ENCODE measurements at places on chromosomes 3 and 15. TPM values are rescaled to one million over a fixed set of nuclear protein-coding genes. Genes with fewer than 3 reads are reported as not detected.
A peak's percentile ranks its signal among the peaks of the same experiment; 100 is the strongest.

- DNase-seq: no peak
These were observed 14.8 kb upstream of the SHISA5 start for GRCh38 chr3:48518638-48519276.

DNA sequence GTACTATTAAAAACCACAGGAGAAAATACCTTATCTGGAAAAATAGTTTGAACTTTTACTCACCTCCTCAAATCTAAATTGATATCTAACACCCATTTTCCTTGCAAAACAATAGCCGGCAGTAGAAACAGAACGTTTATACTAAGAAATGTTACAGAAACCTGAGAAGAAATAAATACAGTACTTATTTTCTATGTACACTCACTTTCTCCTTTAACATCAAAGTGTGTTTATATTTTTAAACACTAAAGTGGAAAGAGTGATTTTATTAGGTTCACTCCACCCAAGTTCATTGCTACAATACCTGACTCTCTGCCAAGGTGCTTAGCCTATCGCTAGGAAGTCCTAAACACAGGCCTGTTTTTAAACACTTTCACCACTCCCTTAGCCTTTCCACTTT lies 87.8 kb upstream of the TJP1 start:
- no peak for DNase-seq

- DNase-seq: peak; percentile 51
These were observed 21.6 kb downstream of the QTRT2 start for GRCh38 chr3:114078126-114078525.

DNA sequence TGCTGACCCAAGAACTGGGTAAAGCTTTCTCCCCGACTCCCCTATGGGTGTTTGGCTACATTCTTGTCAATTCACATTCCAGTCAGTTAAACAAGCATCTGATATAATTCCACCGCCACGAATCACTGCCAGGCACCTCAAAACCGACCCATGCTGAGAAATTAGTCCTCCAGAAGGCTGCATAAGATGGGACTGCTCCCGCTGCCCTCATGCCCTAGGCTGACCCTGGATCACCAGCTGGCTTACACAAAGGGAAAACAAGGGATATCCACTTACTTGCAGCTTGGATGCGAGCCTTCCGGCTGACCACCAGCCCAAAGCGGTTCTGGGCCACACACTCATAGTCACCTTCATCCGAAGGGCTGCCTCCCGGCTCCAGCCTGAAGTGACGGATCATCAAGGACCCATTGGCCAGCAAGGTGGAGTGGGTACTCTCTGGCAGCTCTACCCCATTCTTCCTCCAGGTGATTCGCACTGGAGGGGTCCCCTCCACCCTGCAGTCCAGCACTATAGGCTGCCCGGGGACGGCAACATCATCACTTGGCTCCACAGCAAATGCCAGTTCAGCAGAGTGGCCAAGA lies 2.9 kb downstream of the IGDCC3 start:
- DNase-seq: peak; percentile 31

DNA sequence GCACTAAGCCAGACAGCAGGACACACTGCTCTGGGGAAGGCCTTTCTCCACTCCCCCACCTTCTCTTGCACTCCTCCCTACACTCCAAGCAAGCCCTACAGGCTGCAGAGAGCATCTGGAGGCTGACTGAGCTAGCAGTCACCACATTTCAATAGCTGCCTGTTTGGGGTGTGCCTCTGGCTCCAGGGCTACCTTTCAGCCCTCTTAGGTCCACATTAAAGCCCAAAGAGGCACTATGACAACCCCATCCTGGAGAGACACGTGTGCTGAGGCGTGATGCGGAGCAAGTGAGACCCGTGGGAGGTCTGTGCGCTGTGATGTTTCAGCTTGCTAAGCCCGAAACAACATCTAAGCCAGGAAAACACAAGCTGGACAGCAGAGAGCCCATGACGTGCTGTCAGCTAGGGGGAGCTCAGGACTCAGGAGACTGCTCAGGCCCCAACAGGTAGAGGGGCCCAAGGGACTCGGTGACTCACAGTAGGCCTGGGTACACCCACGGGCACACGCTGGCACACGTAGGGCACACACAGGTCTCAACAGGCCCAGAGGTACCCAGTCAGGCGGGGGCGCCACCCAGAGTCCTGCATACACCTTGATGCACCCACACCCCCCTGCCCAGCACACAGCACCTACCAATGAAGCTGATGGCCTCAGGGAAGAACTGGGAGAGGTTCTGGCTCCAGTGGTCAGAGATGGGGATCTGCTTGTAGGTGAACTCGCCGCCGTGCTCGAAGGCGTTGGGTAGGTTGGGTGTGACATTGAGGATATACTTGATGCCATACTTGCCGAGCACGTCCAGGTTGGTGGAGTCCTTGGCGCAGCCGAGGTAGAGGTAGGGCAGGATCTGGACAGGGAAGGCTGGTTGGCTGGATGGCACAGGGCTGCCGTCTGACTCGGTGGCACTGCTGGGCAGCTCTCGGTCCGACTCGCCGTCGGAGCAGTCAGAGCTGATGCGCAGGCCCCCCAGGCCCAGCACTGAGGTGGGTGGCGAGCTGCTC lies 2.8 kb downstream of the DUSP7 start:
- peak; percentile 29 for DNase-seq

SH2D7 gene
- not detected for total RNA-seq

All from IMR-90 (cell line).